Stimulated activated CD8-positive, alpha-beta memory T cell treated with anti-CD3 and anti-CD28 coated beads, Interleukin-7, amount 100 ng/mL, for 4 hours (primary cell): ENCODE measurements at places on chromosomes 1 and 21.
A peak's percentile ranks its signal among the peaks of the same experiment; 100 is the strongest.

DNA sequence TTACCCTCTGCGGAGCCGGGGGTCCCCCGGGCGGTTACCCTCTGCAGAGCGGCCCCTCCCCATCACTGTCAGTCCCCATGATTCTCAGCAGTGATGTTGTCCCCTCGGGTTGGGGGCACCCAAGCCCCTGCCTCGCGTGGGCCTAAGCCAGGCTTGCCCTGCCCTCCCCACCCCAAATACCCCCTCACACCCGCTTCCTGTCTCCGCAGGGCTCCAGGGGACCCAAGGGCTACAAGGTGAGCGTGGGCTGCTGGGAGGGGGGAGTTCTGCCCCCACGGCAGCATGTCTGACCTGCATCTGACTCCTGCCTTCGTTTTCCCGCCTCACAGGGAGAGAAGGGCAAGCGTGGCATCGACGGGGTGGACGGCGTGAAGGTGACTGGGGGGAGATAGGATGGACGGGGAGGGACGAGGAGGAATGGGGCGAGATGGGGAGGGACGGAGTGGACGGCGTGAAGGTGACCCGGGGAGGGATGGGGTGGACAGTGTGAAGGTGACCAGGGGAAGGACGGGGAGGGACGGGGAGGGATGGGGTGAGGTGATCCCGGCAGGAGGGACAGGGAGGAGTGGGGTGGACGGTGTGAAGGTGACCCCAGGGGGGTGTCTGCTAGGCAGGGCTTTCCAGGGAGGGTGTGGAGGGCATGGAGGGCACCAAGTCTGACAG, 8.6 kb downstream of the COL6A1 start:
- no peak for DNase-seq

GRCh38 chr21:35585878-35586277, 474.4 kb downstream of the SETD4 start:
- no peak for DNase-seq

- no peak for DNase-seq
These were observed 40.4 kb downstream of the FRRS1 start for GRCh38 chr1:99725996-99726395.

- DNase-seq = no peak
These were observed 468.8 kb upstream of the RUNX1 start for GRCh38 chr21:35517865-35518264.

DNA sequence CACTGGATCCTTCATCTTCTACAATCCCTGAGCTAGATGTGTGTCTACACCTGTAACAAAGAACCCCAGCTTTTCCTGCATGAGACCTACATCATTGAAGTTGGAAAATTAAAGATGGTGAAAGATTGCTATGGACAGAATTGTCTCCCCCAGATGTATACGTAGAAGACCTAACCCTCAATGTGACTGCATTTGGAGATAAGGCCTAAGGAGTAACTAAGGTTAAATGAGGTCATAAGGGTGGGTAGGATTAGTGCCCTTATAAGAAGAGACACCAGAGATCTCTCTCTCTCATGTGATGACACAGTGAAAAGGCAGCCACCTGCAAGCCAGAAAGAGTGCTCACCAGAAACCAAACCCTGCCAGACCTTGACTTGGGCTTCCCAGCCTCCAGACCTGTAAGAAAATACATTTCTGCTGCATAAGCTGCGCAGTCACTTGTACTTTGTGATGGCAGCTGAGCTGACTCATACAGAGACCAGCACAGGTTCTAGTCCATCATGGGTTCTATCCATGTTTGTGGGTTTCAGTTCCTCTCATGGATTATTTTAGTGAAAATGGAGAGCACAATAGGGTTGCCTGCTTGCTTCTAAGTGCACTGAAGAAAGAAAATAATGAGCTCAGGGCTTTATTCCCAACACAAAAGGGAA, 180.8 kb downstream of the TPR start:
- no peak for DNase-seq

DNA sequence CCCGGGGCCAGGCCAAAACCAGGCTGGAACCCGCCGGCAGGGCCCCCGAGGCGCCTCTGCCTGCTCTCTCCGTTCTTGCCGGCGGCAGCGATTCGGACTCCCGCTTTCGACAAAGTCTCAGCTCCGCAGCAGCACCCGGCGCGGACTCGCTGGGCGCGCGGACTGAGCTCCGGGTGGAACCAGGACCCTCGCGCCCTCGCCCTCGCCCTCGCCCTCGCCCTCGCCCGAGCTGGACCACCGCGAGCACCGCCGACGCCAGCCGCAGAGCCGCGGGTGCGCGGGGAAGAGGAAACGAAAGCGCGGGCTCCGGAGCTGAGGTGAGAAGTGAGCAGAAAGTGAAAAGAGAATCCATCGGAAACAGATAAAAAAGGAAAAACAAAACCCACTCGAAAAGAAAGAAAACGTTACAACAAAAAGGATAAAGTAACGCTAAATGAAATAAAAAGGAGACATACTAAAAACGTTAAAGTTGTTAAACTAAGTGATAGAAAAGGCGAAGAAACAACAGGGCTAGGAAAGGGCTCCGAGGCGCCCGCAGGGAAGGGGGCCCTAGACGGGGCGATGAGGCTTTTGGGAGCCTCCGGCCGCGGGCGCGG, 64.9 kb downstream of the MEF2D start:
- no peak for DNase-seq

DNA sequence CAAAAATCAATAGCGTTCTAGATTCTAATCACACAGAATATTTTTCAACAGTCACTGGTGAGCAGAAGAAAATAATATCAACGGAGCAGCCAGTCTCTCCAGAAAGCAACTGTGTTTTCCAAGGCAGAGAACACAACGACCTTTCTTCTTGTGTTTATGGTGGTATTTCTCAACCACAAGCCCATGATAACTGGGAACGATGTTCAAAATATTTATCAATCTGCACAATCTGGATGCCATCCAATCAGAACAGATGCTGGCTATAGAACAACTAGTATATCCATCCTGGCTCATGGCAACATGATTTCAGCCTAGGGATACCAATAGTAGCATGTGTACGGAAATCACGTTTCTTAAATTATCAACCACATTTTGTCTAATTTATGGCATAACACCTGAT, 162.7 kb upstream of the RUNX1 start:
- DNase-seq = no peak

DNA sequence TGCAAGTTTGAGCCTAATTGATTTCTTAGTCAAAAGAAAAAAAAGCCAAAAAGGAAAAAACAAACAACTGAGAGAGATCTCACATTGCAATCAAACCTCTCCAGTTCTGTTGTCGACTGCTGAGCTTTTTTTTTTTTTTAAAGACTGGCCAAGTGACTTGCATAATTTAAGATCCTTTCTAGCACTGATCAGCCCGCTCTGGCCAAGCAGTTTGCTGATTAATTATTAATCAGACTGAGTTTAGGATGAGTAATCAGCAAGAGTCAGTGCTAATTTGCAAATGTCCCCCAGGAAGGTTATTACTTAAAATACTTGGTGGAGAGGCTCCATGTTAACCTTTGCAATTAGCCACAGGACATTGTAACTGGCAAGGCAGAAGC, 39.3 kb downstream of the HMGB4 start:
- no peak for DNase-seq

GRCh38 chr1:164922585-164922984, 363.6 kb downstream of the PBX1 start:
- no peak for DNase-seq

GRCh38 chr1:234315588-234315987, 57.7 kb upstream of the COA6 start:
- peak; percentile 23 for DNase-seq

DNA sequence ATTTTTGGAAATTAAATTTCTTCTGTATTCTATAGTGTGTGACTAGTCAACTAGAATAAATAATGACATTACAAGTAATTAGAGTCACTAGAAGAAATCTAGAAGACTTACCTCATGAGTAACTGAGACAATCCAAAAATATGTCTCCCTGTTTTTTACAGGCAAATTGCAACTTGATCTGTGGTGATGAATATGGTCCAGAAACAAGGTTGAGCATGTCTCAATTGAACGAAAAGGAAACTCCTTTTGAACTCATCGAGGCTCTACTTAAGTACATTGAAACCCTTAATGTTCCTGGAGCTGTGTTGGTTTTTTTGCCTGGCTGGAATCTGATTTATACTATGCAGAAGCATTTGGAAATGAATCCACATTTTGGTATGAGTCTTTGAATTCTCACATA, 36.7 kb downstream of the DHX9 start:
- no peak for DNase-seq

DNA sequence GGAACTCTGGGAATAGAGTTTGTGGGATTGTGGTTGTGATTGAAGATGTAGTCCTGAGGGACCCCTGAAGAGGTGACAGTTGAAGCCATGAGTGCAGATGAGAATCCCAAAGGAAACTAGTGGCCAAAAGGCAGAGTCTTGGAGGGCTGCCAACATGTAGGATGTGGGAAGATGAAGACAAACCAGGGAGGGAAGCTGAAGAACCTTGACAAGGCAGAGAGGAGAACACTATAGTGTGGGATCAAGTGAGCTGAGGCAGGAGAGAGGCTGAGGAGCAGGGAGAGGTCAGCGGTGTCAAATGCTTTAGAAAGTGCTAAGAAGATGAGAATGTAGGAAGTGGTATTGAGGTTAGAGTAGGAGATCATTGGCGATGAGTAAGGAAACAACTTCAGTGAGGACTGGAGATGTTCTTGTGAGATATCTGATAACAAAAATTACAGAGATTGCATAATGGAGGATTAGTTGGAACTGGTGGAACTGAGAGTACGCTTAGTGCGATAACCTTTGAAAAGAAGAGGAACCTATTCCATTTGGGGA, 88.5 kb upstream of the VCAM1 start:
- DNase-seq = no peak

GRCh38 chr21:45226540-45227326, 61.0 kb downstream of the POFUT2 start:
- peak; percentile 20 for DNase-seq

GRCh38 chr1:22778862-22779520, 68.4 kb downstream of the EPHB2 start:
- DNase-seq = no peak

- no peak for DNase-seq
These were observed 917.3 kb upstream of the B3GALT2 start for GRCh38 chr1:194103516-194104246.

DNA sequence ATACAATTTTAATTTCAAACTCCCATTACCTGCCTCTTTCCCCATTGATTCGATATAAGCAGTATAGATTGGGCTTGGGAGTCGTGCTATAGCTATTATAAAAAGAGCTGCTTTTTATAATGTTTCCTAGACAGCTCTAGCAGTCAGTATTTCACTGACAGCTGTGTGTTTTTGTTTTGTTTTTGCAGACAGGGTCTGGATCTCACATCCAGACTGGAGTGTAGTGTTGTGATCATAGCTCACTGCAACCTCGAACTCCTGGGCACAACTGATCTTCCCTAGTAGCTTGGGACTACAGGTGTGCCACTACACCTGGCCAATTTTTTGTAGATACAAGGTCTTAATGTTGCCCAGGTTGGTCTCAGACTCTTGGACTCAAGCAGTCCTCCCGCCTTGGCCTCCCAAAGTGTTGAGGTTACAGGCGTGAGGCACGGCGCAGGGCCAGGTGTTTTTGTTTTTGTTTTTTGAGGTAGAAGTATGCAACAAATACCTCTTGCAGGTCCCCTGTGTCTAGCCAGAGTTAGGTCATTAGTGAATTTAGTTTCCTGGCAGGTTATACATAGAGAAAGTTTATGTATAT, 1.7 kb downstream of the NASP start:
- no peak for DNase-seq

DNA sequence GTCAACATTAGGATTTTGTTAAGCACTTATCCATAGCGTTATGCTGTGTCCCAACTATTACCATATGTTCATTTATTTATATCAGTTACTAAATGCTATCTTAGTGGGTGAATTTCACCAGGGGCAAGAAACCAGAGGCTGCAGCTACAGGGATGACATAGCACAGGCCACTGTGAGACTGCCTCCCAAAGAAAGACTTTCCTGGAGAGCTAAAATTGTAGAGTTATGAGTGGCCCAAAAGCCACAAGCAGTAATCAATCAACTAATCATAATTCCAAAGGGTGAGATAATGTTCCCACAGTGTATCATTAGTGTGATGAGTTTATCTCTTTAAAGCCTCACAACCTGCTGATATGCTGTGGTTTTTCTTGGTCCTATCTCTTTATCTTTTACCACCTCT, 3.8 kb upstream of the TGFB2 start:
- no peak for DNase-seq

DNA sequence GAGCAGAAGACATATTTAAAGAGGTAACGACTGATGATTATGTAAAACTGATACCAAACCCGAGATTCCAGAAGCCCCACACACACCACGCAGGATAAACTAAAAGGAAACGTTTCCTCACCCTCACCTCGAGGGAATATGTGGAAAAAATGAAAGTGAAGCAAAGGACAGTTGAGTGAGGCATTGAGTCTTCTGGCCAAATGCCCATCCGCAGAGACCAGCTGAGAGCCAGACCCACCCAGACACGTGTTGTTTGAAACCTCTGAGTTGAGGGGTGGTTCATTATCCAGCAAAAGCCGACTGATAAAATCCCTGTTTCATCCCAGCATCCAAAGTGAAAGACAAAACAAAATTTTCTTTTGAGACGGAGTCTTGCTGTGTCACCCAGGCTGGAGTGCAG, 29.6 kb upstream of the PCBP3 start:
- no peak for DNase-seq

- DNase-seq = no peak
These were observed 174.8 kb downstream of the PLPP3 start for GRCh38 chr1:56404561-56405030.

DNA sequence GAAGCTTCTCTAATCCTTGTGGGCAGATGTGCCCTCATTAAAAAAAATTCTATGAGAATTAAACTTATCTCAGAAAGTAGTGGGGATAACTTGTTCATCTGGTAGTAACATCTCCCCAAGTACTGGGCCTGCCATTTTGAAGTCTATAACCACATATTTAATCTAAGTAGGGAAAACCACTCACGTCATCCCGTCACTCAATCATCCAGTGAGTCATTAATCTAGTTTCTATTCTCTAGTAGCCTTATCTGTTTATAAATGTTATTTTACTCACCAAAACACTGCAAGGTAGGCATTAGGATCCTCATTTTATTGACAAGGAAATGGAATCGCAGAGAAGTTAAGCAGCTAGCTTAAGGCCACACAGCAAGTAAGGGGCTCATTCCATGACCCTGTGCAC, 221.9 kb downstream of the ATG4C start:
- DNase-seq = no peak

- no peak for DNase-seq
These were observed 54.5 kb downstream of the PCNX2 start for GRCh38 chr1:233240829-233241682.

GRCh38 chr21:45252448-45252925, 35.2 kb downstream of the POFUT2 start:
- no peak for DNase-seq

- no peak for DNase-seq
These were observed 4.8 kb downstream of the SIM2 start for GRCh38 chr21:36703626-36704280.
